CD4-positive, CD25-positive, alpha-beta regulatory T cell (primary cell): ENCODE measurements at places on chromosomes 5 and 9.

DNA sequence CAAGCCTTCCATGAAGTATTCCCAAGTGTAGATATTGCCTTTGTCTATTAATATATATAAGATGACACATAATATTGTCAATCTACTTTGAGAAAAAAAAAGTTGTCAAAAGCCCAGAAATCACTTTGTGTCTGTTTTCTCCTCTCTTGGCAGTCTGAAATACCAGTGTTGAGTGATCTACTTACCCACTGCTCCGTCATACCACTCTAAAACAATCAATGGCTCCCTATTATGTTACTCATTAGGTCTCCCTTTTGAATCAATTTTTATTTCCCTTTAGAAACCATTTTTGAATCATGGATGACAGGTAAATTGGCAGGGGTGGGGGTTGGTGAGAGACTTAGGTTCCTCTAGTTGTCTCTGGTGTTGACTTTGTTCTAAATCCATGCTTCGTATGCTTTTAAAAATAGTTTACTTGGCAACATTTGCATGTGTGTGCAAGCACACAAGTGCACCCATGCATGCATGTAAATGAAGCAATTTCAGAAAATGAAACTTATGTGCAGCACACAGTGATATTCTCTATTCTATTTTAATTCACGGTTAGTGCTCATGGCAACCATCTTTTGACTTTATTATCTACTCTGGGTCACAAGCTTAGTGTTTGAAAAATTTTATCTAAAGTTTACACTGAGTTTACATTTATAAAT lies 378.9 kb downstream of the RAB3C start:
- DNase-seq = no peak

DNA sequence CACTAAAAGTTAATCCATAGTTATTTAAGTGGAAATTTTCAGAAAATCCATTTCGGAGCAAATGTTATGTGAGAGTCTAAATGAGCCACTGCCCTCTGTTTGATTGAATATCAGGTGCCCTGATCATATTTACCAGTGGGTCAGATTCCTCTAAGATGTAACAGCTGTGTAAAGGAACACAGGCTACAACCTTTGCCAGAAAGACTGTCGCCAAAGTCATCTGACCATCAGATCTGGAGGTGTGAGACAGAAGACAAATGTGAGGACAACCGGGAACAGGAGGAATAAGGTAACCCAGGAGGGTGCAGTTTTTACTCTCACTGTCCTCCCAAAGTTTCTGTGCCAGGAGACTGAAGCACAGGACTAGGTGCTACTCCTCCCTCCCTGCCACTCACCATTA lies 90.8 kb downstream of the CAAP1 start:
- DNase-seq = no peak

DNA sequence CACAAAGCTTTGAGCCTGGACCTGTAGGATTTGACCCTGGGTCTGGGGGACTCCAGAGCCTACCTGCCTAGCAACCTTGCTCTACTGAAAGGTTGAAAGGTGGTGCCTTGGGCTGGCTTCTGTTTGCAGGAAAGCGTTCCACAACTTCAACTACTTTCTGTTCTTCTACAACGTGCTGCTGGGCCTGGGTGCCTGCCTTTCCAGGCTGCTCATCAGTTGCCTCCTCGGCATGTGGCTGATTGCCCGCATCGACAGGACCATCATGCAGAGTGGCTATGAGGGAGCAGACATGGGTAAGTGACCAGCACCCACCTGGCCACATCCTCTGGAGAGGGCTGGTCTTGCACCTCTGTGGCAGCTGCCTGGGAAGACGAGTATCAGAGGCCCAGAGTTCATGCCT lies 13.6 kb upstream of the CCDC180 start:
- no peak for DNase-seq

- DNase-seq = peak; percentile 23
Measured at GRCh38 chr9:97502222-97502983, 937 bp downstream of the TMOD1 start.
